ENCODE measurements at places on chromosomes 12 and 14.

DNA sequence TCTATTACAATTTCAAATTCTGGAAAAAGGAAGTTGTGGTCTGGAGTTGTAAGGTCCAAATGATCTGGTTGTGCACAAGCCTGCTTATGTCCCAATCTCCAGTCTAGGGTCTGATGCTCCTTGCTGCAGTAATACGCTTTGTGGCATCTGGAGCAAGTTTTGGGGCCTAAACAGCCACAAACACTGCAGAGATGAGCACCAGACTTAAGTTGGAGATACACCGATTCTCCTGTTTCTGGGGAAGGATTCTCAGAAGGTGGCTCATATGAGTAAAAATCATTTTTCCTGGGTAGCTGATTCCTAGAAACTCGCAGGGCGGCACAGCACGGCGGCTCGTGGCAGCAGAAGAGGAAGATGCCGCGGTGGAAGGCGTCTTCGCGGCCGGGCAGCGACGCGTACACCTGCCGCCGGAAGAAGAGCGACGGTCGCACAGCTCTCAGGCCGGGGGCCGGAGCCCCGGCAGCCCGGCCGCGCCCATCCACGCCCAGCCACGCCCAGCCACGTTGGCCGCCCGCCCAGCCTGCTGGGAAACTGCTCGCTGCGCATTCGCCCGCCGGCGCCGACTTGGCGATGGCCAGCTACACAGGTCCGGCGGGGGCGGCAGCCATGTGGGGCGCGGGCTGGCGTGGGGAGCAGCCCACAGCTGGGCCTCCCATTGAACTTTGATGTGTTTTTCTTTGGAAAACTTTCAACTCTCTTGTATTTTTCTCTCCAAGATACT, 129.0 kb downstream of the ASCL4 start:
- DNase-seq = peak; percentile 85

DNA sequence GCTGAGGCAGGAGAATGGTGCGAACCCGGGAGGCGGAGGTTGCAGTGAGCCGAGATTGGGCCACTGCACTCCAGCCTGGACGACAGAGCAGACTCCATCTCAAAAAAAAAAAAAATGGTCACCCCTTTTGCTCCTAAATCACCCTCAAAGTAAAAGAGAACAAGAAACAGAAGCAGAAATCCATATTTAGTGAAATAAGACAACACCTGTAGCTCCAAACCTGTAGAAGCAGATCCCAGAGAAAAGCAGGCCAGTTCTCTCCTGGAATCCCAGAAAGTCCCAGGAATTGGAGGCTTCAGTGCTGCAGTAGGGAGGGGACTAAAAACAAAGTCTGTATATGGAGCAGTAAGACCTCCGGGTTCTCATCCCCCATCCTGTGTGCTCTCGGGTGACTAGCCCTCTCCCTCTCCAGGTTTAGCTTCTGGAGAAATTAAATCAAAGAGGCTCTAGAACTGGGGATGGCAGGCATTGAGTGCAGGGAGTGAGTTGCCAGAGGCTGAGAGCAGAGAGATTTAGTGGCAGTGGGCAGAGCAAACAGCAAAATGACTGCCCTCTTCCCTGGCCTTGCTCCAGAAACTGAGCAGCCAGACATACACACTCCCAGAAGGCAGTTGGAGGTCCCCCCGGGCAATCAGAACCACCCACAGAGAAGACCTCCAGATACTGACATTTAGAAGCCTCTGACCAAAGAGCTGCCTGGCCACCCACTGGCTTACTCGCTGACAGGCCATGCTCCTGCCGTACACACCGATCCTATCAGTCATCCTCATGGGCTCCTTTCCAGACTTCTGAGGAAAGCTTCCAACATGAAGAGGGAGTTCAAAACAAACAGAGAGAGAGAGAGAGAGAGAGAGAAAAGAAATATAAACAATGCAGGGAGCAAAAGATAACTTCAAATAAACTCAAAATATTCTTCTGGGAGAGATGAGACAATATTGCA, 6.3 kb upstream of the MLXIP start:
- DNase-seq = no peak

- DNase-seq = no peak
Measured at GRCh38 chr14:88229428-88229827, 93.6 kb downstream of the KCNK10 start.

DNA sequence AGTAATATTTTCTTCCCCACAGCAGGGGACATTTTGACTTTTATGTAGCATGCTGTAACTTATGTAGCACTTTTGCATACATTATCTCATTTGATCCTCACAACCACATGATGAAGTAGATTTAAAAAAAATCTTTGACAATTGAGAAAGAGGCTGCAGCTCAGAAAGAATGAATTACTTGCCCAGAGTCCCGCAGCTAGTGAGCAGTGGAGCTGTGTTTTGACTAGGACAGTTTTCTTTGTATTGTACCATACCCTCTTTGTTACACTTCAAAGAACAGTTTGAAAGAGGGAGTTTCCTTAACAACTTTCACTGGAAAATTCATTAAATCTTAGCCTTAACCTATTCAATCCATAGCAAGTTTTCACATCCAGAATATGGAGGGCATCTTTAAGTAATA, 58.6 kb downstream of the SYNE2 start:
- no peak for DNase-seq

DNA sequence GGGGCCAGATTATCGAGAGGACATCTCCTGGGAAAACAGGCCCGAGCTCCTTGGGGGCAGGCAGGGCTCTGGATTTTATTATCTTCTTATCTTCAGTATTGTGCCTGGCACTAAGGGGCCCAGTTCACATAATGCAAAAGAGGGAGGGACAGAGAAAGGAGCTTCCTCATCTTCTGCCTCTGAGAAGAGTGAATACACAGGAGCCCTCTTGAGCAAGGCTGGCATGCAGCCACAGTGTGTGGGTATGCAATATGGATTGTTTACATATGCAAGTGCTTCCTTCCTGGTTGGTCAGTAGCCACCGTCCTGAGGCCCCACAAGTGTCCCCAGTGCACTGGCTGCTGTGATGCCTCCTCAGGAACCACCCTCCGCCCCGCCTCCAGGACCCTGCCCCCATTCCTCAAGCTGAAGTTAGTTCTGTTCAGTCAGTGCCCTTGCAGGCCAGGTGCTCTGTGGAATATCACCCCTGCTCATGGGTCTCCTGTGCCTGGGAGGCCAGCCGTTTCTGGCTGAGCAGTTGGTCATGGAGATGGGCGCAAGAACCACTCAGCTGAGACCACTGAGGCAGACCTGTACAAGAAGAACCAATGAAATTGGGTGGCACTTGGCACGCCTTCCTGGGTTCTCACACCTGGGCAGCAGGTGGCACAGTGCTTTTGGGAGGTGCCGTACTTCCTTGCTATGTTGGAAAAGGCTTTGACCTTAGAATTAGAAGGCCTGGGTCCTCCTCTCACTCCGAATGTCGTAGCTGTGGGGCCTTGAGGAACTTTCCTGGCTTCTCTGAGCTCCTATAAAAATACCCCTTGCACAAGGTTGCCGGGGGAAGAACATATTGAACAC, 35.1 kb upstream of the ACTN1 start:
- DNase-seq = peak; percentile 98

GRCh38 chr12:52927964-52928363, 21.0 kb upstream of the KRT18 start:
- DNase-seq = no peak

- DNase-seq = no peak
Measured at GRCh38 chr12:111366075-111366474, 2.8 kb downstream of the PHETA1 start.

DNA sequence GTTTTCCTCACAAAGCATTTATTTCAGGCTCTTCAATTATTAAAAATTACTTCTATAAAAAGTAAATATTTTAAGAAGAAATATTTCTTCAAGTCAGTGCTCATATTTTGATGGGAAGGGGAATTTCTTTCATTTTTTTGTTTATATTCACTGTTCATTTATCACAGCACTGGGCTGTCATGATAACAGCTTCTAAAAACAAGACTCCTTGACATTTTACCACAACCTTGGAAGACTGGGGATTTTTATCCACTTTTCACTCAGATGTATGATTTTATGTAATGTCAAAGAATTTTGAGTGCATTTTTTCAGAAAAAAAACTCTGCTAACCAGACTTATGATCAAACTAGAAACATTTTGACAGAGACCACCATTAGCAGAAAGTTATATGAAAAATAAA, 149.7 kb downstream of the PHLDA1 start:
- DNase-seq = no peak

DNA sequence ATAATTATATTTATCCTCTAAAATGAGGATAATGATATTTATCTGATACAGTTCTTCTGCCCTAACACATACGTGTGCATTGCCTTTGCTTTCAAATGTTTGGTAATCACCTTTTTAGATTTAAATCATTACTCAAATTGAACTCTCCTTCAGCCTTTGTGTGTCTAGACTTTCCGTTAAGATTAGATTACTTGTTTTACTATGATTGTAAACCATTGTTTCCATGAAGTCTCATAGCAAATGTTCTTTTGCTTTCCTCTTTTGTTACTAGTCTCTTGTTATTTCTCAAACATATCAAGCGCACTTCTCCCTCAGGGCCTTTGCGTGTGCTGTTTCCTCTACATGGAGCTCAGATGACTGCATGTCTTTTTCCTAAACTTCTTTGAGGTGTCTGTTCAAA, 63.7 kb downstream of the ETV6 start:
- no peak for DNase-seq

DNA sequence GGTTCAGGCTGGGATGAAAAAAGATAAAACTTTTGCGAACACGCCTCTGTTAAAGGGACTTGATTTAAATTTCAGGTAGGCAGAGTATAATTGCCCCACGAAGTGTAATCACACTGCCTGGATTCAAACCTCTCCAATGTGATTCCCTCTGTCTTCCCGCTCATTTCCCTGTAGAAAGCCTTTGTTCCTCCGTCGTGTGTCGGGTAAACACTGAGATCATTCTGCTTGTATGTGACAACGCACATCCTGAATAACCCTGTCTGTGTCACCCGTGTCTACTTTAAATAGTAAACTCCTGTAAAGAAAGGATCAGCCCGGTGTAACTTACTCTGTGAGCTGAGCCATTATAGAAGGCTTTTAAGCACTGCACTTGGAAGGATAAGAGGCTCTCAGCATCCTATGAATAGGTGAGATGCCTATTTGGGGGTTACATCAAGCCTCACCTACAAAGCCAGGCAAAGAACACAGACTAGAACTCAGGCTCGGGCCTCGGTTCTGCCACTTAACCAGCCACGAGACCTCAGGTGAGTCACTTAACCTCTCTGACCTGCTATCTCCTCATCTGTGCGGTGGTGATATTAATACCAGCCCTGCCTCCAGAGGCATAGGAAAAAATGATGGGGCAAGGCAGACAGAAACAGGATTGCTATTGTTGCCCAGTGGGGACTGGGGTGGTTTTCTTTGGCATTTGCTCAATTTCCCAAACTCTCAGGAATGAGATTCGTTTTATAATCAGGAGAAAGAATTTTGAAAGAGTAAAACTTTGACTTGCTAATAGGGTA, 74.2 kb downstream of the RBM19 start:
- DNase-seq = no peak

GRCh38 chr14:77979171-77979570, 179.3 kb downstream of the ADCK1 start:
- no peak for DNase-seq

GRCh38 chr12:59675461-59675860, 79.6 kb downstream of the SLC16A7 start:
- no peak for DNase-seq

- no peak for DNase-seq
Measured at GRCh38 chr14:53842938-53843337, 113.7 kb downstream of the BMP4 start.

DNA sequence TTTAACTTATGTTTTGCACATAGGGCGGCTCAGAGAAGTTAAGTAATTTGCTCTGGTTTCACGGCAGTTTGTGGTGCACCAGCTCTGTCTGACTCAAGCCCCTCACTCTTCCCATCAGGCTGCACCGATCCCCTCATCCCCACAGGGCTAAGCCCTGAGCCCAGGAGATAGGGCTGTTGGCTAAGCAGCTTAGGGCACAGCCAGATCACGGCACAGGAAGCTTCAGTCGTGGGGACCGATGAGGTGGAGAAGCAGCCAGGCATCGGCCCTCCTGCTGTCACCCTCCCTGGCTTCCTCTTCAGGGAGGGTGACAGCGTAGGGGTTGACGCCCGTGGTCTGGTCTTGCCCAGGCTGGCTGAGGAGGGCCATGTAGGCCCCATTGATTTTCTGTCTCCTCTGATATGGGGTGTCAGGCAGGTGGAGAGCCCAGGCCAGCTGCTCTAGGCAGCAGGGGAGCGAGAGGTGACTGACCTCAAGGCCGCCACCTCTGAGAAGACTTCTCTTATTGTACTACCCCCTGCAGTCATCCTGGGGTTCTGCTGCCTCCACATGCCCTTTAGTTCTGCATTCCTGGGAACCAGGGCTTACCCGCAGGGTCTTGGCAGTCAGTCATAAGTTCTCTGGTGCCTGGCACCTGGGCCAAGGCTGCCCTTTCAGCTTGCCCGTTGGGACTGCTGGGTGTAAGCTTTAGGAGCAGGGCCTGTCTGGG, 166.4 kb downstream of the TSPAN9 start:
- DNase-seq = peak; percentile 80

- DNase-seq = no peak
Measured at GRCh38 chr12:116227811-116228210, 49.7 kb downstream of the MED13L start.

DNA sequence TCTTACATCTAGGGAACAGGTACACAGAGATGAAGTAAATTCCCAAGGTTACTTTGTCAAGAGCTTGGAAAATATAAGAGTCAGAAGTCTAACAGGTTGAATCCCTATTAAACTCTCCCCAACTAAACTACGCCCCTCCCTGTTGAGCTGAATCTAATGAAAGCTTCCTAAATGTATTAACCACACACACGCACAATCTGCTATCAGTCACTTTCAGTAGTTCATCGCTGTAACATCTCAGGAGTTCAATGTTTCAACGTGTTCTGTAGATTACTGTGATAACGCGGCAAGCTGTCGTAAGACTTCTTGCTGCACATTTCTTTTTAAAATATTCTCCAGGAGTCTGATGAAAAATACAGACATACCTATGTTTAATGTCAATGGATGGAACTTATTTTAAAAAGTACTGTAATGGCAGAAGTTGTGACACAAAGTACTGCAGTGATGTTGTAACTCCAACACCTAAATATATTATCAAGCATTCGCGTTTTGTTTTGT, 612 bp upstream of the SLC25A3 start:
- DNase-seq = peak; percentile 48

DNA sequence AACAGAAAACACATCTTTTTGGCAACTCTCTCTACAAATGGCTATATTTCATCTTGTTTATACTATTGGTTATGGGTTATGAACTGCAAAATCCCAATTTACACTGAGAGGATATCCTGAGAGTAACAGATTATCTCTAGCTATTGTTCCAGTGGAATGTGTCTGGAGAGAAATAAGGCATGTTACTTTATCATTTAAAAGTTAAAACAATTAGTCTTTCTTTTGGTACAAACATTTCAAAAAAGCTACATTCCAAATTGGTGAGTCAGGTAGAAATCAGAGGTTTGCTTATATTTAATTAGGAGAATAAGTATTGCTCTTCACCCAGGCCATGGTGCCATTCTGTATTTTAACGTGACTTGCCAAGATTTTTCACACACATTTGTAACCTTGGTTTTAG, 411.6 kb downstream of the CCER1 start:
- no peak for DNase-seq
